Dermis blood vessel endothelial cell (primary cell): ENCODE measurements at places on chromosomes 7 and 10. TPM values are rescaled to one million over a fixed set of nuclear protein-coding genes. Genes with fewer than 3 reads are reported as not detected.

Gene MMP21
- 0.34 and 0.65 TPM in 2 replicates for total RNA-seq

Gene ZNF853
- total RNA-seq: 0.93 and 1.0 TPM in 2 replicates

GRCh38 chr7:53541475-53541874 lies 506.0 kb downstream of the POM121L12 start:
- no peak for DNase-seq

- DNase-seq: no peak
Measured at GRCh38 chr7:151810441-151811232, 66.3 kb downstream of the PRKAG2 start.

DNA sequence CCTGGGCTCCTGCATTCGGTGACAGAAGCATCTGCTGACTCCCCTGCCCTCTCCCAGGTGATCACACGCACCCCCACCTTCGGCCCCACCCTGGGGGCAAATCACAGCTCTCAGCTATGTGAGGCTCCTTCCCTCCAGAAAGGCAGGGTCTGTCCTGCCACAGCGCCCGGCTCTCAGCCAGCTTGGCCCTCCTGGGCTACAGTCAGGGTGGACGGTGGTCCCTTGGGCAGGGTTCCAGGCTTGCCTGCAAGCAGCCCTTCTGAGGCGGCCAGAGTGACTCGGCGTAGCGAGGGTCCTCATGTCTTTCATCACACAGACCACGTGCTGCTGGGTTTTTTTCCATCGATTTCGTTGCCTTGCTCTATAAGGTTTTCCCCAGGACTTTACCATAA lies 53.6 kb upstream of the EBF3 start:
- no peak for DNase-seq

DNA sequence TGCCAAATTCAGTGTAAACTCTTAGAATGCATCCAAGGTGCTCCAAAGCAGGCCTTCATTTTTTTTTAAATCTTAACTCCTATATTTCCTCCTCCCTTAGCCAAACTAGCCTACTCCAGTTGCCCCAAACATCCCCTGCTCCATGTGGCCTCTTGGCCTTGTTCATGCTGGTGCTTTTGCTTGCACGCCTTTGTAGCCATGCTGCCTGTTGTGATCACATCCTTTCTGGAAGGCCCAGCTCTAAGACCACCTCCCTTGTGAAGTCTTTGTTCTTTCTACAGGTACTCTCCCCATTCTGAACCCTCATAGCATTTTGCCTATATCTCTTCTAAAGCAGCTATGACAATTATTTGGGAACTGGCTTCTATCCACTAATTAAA lies 375.3 kb upstream of the NFE2L3 start:
- DNase-seq: no peak

DNA sequence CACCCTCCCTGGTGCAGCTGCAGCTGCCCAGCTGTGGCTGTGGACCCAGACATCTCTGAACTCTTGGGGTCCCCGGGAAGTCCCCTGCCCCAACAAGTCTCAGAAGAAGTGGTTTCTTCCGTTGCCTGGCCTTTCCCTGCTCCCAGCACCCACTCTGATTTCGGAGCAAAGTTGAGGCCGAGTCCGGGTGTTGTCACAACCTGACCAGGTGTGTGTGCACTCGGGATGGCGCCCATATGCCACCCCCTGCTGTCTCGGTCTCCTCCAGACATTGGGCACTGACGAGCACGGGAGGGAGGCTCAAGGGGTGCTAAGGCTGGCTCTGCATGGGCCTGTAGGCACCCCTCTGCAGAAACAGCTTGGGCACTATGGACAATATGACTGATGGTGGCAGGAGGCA lies 1055.3 kb downstream of the REEP3 start:
- DNase-seq: no peak

GRCh38 chr10:97943294-97943693 lies 87.1 kb downstream of the CRTAC1 start:
- no peak for DNase-seq

DNA sequence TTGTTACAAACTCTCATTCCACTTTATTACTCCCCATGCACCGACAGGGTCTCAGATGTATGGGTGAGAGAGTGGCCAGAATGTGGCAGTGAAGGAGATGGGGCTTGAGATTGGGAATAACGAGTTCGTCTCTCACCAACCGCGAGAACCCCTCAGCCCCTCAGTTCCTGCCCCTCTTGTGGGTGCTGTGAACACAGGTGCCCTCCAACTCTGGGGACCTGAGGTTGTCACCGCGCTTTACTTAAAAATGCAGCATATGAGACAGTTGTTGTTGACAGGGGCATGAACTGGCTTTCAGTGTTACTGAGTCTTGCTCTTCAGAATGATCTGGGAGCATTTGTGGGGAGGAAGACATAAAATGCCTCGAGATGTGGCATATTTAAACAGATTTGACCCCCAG lies 290.0 kb downstream of the WDR37 start:
- DNase-seq: no peak

- no peak for DNase-seq
Measured at GRCh38 chr7:142228537-142229104, 29.2 kb downstream of the PRSS58 start.

GRCh38 chr10:117221156-117221711 lies 19.7 kb upstream of the SLC18A2 start:
- DNase-seq: no peak

GRCh38 chr7:95875519-95875918 lies 103.2 kb downstream of the DYNC1I1 start:
- no peak for DNase-seq

- DNase-seq: no peak
Measured at GRCh38 chr7:106896231-106896630, 31.1 kb downstream of the PIK3CG start.

- DNase-seq: no peak
Measured at GRCh38 chr7:22157552-22157951, 199.4 kb downstream of the RAPGEF5 start.

- DNase-seq: no peak
Measured at GRCh38 chr10:132946311-132946710, 3.9 kb upstream of the CFAP46 start.

DNA sequence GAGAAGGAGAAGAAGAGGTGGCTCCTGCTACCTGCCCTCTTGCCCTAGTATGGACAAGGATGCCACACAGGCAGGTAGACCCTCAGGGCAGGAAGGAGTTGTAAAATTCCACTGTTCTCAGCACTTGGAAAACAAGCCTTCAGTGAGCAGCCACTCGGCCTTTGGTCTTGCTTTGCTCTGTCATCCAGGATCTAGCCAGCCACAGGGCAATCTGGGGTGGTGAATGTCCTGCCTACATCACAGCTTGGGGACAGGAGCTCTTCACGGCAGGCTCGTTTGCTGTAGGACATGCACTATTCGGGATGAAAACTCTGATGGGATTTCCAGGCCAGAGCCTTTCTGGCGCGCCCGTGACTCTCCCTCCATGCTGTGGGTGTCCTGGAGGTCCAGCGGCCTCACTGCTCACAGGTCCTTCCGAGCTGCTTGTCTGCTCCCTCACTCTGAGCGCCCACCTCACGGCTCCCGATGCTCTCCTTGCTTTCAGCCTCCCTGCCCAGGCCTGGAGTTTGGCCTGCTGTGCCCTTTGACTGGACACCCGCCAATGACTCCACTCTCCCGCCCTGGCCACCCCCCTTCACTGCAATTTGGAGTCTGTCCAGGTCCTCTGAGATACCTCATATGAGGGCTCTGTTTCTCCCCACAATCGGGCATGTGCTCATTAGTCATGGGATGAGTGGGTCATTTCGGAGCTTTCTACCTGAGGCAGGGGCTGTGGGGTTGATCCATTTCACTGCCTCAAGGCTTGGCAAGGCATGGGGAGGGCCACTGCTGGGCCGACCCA lies 227.2 kb upstream of the GRB10 start:
- DNase-seq: peak; percentile 24

DNA sequence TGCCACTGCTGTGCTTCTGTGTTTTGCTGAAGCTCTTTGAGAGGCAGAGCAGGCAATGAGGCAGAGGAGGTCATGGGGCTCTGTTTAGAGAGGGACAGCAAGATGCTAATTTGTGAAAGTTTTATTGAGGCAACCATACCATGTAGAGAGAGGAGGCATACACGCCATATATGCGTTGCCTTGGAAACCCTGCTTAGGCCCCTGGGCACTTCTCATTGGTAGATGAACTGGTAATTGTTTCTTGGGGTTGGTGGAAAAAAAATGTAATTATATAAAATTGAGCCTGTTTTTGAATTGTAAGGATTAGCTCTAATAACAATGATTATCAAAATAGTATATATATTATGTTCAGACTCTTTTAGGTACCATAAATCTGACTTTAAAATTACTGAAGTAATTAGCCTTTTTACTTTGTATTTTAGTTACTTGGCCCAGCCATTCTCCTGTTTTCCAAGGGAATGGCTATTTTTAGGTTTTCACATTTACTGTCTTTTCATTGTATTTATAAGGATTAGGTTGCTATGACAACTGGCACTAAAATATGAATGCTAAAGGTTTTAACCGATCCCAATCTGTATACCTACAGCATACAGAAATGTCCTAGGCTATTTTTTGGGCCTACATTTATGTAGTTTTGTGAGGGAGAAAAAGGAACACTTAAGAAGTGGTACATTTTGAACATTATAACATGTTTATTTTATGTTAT lies 52.4 kb downstream of the BZW2 start:
- no peak for DNase-seq

DNA sequence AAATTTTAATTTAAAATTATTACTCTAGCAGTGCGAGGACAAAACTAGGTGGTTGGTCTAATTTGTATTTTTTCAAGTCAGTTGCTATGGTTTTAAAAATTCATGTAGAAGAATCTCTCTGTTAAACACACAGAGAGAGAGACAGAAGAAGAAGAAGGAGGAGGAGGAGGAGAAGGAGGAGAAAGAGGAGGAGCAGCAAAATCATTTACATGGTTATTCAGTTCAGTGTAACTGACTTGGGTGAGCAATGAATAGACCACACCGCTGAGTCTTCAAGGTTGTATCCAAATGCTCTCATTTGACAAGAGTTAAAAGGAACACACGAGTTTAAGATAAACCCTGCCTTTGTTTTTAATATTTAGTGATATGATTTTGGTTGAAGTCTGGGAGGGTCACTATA lies 131.1 kb downstream of the PDE1C start:
- DNase-seq: no peak

GRCh38 chr10:108598831-108599230 lies 1324.5 kb downstream of the XPNPEP1 start:
- DNase-seq: no peak
